Stimulated activated CD4-positive, alpha-beta T cell treated with anti-CD3 and anti-CD28 coated beads, Interleukin-1b, Interleukin-23, amount 100 ng/mL, for 1 hour (primary cell): ENCODE measurements at places on chromosomes 2 and 18.

DNA sequence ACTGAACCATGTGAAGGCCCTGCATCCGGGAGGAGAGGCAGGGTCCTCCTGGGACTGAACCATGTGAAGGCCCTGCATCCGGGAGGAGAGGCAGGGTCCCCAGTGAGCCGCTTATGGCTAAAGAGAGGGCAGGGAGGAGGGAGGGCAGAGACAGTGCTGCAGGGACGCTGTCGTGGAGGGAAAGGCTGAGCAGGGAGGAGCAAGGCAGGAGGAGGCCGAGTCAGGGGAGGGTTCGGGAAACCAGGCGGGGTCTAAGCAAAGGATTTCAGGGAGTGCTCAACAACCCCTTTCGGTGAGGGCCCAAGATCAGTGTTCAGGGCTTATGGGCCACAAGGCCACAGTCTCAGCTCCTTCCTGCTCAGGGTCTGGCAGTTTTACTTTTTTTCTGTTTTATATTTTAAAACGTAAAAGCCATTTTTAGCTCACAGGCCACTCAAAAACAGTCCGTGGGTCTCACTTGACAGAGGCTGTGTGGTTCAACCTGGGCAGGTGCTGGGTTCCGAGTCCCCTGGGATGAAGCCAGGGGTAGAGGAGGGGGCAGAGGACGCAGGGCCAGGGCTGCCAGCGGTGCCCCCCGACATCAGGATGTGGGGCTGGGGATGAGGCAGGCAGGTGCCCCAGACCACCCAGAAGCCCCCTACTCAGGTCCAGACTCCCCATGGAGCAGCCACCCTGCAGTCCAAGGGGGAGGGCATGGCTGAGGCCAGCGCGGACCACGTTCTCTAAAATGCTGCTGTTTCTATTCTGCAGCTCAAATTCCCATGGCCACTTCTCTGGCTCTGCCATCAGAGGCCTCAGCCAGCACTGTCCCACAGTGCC, 5.2 kb downstream of the TMEM18 start:
- DNase-seq, result no peak

DNA sequence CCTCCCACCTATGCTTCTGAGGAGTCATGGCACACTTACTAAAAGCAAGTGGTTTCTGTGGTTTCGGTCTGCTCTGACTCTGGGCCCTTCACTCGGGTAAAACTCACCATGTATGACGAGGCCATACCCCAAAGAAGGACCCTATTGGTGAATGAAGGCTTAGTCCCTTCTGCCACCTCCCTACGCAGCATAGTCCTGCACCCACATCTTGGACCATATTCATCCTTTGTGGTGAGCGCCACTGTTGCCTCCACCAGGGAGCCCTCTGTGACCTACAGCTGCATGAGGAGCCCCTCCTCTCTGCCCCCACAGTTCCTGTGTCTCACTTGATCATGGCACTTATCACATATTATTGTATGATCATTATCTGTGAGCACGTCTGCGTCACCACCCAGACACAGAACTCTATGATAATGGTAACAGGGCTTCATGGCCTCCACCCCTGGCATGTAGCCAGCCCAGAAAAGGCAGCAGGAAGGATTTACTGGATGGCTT, 113.3 kb downstream of the TFCP2L1 start:
- no peak for DNase-seq

DNA sequence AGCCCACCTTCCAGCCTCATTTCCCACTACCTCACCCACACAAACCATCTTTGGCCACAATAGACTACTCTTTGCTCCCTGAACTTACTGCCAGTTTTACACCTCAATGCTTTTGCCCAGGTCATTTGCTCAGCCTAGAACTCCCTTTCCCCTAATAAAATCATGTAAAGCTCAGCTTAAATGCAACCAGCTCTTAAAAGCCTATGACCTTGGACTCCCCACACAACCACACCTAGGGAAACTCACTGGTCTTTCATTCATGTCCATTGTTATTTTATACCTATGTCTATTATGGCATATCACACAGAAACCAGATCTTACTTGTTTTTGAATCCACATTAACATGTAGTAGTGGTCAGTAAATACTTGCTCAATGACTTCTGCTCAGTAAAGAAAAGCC, 14.5 kb upstream of the XDH start:
- no peak for DNase-seq

GRCh38 chr2:180133736-180134135, 126.6 kb upstream of the CWC22 start:
- DNase-seq, result no peak

GRCh38 chr18:48663931-48664847, 125.4 kb downstream of the CTIF start:
- DNase-seq, result peak; percentile 16

- DNase-seq, result no peak
These were observed 4.7 kb downstream of the CYTIP start for GRCh38 chr2:157438863-157439823.

- DNase-seq, result no peak
These were observed 200.7 kb downstream of the DIS3L2 start for GRCh38 chr2:232162187-232162586.

DNA sequence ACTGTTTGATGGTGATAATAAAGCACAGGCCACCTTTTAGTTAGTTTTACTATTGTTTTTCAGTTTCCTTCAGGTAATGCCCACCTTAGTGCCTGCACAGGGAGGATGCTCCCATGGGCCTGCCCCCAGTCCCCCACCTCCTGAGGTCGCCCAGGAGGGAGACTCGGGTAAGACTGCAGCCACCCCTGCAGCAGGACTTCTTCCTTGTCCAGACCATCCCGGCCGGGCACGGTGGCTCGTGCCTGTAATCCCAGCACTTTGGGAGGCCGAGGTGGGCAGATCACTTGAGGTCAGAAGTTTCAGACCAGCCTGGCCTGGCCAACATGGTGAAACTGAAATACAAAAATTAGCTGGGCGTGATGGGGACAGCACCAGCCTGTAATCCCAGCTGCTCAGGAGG, 68.1 kb upstream of the TANC1 start:
- DNase-seq, result no peak

DNA sequence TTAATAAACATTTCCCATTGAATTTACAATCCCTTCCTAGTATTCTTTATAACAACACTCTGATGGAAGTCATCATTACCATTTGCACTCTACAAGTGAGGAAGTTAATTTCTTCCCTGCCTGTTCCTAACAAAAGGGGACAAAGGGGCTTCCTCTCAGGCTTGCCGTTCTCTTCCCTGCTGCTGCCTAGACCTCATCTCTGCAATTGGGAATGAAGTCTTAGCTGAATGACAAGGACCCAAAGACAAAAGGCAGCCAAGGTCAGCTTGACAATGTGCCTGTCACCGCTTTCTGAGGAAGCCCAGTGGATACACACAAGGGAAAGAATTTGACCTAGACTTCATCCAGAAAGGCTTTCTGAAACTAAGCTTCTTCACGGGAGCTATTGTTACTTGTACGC, 416.4 kb downstream of the CMPK2 start:
- no peak for DNase-seq

- no peak for DNase-seq
These were observed 70.8 kb upstream of the NABP1 start for GRCh38 chr2:191607096-191607495.

GRCh38 chr18:71136487-71136886, 847.6 kb downstream of the SOCS6 start:
- DNase-seq, result no peak

DNA sequence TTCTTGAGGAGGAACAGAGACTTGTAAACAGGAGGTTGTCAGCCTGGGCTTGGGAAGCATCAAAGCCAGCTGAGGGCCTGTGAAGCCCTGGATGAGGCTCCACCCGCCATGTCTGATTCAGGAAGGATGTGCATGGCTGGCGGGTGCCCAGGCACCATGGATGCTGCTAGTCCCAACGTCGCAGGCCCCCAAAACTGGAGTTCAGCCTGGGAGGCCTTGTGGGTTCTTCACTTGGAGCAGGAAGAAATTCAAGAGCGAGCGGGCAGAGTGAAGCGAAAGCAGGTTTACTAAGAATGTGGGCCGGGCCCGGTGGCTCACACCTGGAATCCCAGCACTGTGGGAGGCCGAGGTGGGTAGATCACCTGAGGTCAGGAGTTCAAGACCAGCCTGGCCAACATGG, 12.1 kb upstream of the PXDN start:
- no peak for DNase-seq
